ENCODE measurements at places on chromosomes 3 and 15.

- peak; percentile 51 for DNase-seq
Measured at GRCh38 chr15:70259028-70259424, 161.3 kb upstream of the TLE3 start.

DNA sequence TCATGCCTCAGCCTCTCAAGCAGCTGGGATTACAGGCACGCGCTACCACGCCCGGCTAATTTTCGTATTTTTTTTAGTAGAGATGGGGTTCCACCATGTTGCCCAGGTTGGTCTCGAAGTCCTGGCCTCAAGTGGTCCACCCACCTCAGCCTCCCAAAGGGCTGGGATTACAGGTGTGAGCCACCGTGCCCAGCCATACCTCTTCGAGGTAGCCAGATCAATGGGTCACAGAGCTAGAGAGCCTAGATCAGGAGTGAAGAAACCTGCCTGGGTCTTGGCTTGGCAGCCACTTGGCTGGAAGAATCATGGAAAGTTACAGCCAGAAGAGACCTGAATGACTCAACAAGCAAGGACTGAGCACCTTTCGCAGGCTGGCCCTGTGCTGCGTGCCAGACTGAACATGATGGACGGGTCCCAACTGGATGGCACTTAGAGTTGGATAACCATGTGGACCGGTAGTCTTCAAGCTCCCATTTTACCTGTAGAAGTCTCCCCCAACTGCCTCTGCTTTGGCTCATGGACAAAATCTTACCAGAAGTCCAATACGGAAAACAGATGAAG lies 29.7 kb downstream of the GNB5 start:
- no peak for DNase-seq

DNA sequence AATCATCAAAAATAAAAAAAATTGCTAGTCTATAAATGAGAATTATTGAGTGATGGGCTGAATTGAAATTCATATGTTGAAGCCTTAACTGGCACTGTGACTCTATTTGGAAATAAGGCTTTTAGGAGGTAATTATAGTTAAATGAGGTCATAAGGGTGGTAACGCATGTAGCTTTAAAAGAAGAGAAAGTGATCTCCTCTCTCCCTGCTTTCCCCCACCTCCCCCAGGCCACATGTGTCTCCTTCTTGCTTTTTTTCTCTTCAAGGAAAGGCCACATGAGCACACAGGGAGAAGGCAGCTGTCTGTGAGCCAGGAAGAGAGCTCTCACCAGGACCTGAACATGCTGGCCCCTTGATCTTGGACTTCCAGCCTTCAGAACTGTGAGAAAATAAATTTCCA lies 48.2 kb upstream of the ARPP19 start:
- DNase-seq: no peak

- no peak for DNase-seq
Measured at GRCh38 chr3:194185221-194185620, 49.3 kb downstream of the HES1 start.

GRCh38 chr3:143209715-143210059 lies 90.1 kb downstream of the CHST2 start:
- DNase-seq: no peak
